Foreskin fibroblast (primary cell): ENCODE measurements at places on chromosomes 13 and 19.

GRCh38 chr19:41294393-41294792 is 15.6 kb upstream of the CCDC97 start:
- DNase-seq = no peak

- no peak for DNase-seq
Measured at GRCh38 chr19:18486746-18487145, 35.1 kb downstream of the ELL start.

DNA sequence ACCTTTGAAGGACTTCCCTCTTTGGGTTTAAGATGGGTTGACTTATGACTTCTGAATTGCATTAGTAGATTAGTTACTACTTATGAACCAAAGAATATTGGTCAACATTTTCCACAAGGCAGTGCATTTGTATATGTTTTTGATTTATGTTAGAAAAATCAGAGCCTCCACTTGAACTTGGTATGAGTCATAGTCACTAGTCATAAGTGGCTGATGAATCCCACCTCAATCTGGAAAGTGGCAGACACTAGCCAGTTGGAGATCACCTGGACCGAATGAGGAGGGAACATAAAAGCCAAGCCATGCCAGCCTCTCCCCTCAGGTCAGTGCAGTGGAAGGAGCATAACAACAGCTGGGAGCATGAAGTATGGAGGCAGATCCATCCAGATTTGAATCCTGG is 39.3 kb upstream of the SPART start:
- peak; percentile 32 for DNase-seq

GRCh38 chr13:27790523-27790922 is 1.8 kb upstream of the GSX1 start:
- DNase-seq = no peak

DNA sequence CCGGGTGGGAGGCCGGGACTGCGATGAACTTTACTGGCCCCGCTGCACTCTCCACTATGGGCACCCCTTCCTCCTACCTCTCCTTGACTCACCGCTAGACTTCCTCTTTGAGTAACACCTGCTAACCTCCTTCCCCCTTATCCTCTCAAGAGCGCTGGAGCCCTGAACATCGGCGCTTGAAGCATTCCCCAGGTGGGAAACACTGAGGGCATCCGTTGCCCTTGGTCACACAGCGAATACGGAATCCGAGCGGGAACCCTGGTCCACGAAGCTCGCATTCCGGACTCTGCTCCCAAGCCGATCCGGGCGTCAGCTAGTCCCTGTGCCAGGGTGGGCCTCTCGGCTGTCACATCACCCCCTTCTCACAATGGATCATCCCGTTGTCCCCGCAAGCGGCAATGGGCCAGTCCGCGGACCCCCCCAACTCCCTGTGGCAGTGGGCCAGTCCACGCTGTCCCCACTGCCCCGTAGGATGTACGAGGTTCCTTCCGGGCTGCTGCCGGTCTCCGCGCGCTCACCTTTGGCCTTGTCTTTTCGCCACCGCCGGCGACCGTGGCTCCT is 4.2 kb downstream of the LIPE start:
- no peak for DNase-seq

GRCh38 chr19:12778017-12778904 is 2.9 kb upstream of the HOOK2 start:
- DNase-seq = peak; percentile 64

DNA sequence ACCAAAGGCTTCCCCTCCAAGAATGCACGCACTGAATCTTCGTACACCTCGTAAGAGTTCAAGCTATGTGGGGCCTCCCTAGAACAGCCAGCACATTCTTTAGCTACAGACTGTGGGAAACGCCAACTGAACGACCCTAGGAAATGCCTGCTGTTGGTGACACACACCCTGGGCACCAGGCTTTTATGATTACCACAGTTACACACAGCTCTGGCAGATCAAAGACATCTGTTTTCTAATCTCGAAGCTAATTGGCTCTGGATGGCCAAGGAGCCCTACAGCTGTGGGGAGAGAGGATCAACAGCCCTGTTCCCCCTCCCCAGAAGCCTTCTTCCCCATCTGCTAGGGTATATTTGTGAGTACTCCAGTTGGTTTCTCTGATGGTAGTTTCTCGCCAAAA is 123.0 kb downstream of the COL4A1 start:
- peak; percentile 45 for DNase-seq

- no peak for DNase-seq
Measured at GRCh38 chr19:36139120-36139472, 770 bp upstream of the CAPNS1 start.

DNA sequence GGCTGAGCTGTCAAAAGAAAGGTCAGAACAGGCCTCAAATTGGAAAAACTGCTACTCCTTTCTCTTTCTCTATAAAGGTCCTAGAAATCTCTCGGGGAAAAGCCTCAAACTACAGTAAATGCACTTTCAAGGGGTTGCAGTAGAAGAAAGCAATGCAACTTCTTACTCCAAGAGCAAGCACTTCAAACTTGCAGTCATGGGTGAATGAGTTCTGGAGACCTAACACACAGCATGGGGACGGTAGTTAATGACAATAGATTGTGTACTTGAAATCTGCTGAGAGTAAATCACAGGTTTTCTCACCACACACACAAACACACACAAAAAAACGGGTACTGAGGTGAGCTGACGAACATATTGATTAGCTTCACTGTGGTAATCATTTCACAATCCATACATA is 11.8 kb downstream of the TUBGCP3 start:
- DNase-seq = no peak

- DNase-seq = no peak
Measured at GRCh38 chr19:57002710-57003109, 117.1 kb upstream of the USP29 start.

DNA sequence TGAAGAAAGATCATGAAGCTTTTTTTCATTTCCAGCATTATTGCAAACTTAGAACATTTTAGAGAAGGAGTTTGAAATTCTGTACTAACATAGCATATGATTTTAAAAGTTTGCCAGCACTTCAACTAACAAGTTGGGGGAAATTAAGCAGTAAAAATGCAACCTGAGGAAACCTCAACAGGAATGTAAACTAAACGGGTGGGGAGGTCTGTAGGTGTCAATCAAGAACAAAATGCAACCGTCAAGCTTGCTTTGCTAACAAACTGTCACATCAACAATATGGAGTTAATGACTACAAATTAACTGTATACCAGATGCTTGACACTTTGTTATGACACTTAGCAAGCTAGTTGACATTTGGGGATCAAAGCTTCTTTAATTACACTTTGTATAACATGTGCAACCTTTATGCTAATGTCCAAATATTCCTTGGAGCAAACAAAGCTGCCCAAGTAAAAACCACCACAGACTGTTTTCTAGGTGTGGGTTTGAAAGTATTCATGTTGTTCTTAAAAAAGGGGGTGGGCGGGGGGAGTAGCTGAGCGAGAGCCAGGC is 52.1 kb downstream of the DACH1 start:
- no peak for DNase-seq

DNA sequence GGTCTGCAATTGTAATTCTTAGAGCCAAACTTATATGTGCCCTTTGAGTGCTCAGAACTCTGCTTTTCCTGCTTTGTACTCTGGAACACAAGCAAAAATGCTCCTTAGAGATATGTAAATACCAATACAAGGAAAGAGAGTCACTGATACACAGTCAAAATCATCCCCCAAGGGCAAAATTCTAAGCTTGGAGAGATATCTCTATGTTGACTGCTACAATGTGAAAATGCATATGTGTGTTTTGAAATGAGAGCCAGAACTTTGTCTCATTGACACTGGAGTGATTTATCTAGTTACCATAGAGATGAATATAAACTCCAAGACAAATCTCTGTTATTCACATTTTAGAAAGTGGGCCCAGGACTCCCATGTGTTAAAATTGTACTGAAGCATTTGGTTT is 494.8 kb upstream of the SLITRK1 start:
- no peak for DNase-seq

DNA sequence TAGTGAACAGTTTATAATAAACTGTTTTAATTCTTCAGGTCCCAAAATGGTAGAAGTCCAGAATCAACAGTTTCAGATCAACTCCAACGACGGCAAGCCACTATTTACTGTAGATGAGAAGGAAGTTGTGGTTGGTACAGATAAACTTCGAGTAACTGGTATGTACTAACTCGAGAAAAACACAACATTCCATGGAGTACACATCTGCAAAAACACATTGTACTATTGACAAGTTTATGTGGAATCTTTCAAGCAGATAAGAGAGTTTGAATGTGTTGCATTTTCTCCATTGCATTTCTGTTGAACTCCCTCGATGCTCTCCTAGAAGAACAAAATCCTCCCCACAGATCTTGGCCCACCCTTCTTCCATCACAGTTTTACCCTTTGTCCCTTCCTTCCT is 98.5 kb downstream of the SGCG start:
- DNase-seq = no peak

- DNase-seq = no peak
Measured at GRCh38 chr13:110801044-110801443, 87.5 kb downstream of the ING1 start.

- no peak for DNase-seq
Measured at GRCh38 chr19:993831-994393, 6.3 kb upstream of the GRIN3B start.

- no peak for DNase-seq
Measured at GRCh38 chr19:18698321-18699167, 15.1 kb downstream of the CRTC1 start.

GRCh38 chr19:51311351-51312257 is at the start of gene IGLON5:
IGLON5 (plus strand) TSS chr19:51311644; CDS start chr19:51311848, 204 bp downstream.
- no peak for DNase-seq

- DNase-seq = peak; percentile 63
Measured at GRCh38 chr19:27794494-27795042, 1418.4 kb downstream of the UQCRFS1 start.

GRCh38 chr19:16822648-16823047 is 6.5 kb upstream of the SIN3B start:
- DNase-seq = no peak

DNA sequence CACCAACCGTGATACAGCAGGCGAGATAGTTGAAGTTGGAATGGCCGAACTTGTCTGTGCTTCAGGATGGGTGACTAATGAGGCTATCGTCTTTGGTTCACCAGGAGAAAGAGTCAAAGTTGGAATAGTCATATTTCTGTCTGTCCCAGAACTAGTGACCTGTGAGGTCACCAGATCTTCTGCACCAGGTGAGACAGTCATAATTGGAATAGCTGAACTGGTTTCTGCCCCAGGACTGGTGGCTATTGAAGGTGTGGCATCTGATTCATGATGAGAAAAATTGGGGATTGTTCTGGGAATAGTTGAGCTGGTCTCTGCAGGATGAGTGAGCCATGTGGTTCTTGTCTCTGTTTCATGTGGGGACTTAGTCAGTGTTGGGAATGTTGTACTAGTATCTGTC is 71.6 kb downstream of the MUC16 start:
- no peak for DNase-seq

- DNase-seq = no peak
Measured at GRCh38 chr19:53519446-53519845, 18.5 kb upstream of the ZNF331 start.

GRCh38 chr19:35095667-35096368 is 19.8 kb upstream of the FXYD3 start:
- DNase-seq = no peak

DNA sequence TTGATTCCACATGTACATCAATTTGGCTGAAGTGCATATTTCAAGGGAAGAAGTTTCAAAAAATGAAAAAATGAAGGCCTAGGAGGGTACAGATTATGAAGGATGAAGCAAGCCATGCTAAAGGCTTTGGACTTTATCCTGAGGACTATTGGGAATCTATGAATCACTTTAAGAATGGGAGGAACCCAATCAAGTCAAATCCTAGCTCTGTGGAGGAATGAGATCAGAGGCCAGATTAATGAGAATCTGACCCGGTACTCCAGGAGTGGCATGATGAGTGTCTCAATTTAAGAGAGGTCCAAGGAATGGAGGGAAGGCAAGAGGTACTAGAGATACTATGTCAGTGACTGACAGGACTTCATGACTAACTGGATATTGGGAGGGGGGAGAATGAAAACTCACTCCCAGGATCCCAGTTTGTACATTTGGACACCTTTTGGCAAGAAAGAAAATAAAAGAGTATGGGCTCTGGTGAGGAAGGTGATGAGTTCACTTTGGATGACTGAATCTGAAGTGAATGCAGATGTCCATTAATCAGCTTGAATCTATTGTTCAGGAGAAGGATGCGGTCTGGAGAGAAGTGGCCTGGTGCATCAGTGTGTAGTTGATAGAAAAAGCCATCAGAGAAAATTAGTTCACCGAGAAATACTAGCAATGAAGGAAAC is 349.0 kb downstream of the EFNB2 start:
- DNase-seq = peak; percentile 46

- DNase-seq = no peak
Measured at GRCh38 chr19:657611-658010, 5.4 kb downstream of the RNF126 start.

- no peak for DNase-seq
Measured at GRCh38 chr19:46674416-46675178, 13.6 kb upstream of the DACT3 start.

DNA sequence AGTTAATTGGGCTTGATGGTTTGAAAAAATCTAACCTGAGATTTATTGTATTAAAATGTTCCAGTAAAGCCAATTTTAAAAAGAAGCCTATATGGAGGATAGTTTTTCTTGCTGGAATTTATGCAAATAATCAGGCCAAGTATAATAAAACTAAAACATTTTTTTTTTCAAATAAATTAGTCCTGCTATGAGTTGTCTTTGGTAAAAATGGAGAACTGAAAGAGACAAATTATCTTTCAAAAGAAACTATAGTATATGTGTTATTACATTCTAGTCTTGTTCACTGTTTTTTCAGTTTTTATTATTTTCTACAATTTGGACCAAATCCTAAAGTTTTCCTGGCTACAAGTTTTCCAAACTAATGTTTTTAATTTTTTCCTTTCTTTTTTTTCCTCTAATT is 468.9 kb downstream of the UQCRFS1 start:
- no peak for DNase-seq

DNA sequence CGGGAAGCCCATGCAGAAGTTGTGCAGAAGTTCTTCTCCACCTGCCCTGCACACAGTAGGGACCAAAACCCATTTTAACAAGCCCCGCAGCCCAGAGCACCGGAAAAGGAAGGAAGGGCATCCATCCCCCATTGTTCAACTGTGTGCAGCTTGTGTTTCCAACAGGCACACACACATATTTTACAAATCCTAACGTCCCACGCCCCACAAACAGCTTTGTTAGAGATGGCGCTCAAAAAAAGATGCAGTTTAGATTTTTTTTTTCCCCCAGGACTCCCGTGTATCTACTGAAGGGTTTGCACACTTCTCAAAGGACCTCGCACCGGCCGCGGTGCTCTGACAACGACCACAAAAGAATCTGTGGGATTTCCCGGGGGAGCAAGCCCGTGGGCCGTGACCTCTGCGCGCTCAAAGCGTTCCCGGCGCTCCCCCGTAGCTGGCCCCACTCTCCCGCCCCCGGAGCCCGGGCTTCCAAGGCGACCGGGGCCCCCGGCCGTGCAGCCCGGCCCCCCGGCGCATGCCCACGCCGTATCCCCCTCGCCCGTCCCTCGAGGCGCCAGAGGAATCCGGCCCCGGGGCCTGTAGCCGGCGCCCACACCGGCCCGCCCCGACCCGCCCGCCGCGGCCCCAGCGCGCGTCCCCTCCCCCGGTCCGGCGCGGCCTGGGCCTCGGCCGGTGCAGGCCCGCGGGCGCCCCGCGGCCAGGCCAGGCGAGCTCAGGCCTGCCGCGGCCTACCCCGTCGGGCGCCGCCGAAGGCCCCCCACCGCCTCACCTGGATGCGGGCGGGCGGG is 523 bp downstream of the ELAVL1 start:
- peak; percentile 15 for DNase-seq
